ENCODE measurements at places on chromosomes 11 and 22.

DNA sequence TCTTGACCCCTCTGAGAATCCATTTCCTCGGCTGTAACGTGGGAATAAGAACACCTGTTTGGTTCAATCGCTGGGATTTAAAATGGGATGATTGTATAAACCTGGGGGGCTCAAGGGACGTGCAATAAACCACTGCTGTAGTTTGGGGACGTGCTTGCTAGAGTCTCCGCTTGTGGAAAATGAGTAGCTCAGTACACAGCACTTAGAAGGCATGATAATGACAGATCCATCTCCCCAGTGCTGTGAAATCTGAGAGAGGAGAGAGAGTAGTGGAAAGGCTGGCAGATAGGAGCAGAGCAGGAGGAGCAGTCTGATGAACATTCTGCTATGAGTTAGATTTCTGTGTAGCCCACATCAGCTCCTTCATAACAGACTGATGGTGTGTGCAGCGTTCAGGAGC lies 256.5 kb downstream of the MN1 start:
- no peak for DNase-seq

DNA sequence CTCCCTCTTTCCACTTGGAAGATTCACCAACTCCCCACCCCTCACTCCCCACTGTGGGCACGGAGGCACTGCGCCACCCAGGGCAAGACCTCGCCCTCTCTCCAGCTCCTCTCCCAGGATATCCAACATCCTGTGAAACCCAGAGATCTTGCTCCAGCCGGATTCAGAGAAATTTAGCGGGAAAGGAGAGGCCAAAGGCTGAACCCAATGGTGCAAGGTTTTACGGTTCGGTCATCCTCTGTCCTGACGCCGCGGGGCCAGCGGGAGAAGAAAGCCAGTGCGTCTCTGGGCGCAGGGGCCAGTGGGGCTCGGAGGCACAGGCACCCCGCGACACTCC lies 397 bp upstream of the CD44 start:
- DNase-seq, result peak; percentile 40

DNA sequence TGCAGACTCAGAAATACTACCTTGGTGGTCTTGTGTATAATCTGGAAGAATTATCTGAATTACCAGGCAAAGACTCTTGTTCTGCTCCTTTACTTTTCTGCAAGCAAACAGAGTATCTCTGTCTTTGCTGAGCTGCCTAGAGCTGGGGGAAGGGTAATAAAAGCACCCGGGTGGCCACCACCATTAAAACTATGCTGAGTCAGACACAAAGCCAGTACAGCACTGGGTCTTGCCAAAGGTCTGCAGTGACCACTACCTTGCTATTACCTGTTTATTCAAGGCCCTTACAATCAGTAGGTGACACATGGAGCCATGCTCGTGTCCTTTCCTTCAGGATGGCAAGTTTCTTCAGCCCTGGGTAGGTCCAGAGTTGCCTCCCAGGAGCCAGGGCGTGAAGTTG lies 420.6 kb upstream of the CNTN5 start:
- DNase-seq, result no peak

- no peak for DNase-seq
Measured at GRCh38 chr11:41118521-41118920, 340.9 kb downstream of the LRRC4C start.

DNA sequence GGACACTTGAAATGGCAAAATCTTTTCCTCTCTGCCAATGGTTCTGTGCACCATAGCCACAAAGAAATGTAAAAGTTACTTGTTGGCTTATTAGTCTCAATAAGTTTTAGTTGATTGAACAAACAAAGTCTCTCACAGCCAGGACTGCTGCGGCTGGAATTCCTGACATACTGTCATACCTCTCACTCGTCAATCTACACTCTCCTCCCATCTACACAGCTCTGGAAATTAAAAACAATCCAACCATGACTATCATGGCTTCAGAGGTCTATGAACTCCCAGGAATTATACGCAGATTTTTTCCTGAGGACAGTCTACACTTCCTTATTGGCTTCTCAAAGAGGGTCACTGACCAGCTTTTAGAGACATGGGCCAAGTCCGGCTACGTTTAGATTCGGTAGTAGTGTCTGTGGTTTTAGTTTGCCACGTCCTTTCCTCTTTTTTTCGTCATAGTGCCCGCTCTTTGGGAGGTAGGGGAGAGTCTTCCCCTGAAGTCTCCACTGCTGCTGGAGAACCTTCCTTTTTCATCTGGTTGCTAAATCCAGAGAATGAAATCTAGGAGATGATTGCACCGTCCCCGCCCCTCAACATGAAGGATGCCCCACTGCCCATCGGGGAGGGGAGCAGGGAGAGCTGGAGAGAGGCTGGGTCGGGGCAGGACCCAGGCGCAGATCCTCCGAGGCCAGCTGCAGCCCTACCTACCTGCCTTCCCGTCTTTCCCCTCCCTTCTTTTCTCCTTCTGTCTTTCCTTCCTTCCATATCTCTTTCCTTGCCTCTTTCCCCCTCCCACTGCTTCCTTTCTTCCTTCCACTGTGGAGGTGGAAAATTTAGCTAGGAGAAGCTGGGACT lies 1.0 kb upstream of the PLEKHB1 start:
- DNase-seq, result no peak

GRCh38 chr22:36343720-36344105 lies 44.1 kb downstream of the MYH9 start:
- no peak for DNase-seq

- DNase-seq, result peak; percentile 27
Measured at GRCh38 chr22:19118329-19118880, 3.8 kb downstream of the DGCR2 start.

Measured in activated T-cell treated with anti-CD3 and anti-CD28 coated beads, Interleukin-2, amount 50 U/mL, for 48 hours (primary cell).